ENCODE measurements at places on chromosomes 2 and 18.
A peak's percentile ranks its signal among the peaks of the same experiment; 100 is the strongest.

DNA sequence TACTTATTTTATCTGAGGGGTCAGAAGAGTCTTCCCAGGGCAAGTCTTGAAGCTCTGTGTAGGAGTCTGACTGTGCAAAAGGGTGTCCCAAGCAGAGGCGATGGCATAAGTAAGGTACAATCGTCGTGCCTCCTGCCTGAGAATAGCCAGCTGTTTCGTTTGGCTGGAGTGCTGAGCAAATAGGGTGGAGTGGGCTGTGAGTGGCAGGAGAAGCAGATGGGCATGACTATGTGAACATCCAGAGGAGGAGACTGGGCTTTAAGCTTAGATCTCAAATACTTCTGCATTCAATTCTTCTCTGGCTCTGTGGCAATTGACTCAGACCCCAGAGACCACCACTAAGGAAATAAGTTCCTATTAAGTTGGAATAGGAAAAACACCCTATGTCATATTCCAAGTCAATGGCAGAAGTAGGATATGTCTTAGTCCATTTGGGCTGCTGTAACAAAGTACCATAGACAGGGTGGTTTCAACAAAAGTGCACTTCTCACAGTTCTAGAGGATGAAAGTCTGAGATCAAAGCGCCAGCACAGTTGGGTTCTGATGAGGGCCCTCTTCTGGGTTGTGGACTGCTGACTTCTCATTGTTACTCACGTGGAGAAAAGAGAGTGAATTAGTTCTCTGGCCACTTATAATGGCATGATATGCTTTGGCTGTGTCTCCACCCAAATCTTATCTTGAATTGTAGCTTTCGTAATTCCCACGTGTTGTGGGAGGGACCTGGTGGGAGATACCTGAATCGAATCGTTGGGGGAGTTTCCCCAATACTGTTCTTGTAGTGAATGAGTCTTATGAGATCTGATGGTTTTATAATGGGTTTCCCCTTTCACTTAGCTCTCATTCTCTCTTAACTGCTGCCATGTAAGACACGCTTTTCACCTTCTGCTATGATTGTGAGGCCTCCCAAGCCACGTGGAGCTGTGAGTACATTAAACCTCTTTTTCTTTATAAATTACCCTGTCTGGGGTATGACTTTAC, 120.2 kb downstream of the LPIN1 start:
- no peak overlapping the region for H3K4me3 ChIP-seq
- no peaks in the 10 kb centered on the region for H3K36me3 ChIP-seq
- peaks cover 3% of the 10 kb centered on the region for H3K27me3 ChIP-seq

- no peaks in the 10 kb centered on the region for H3K36me3 ChIP-seq
- peak; percentile 19 for DNase-seq
- no peaks in the 10 kb centered on the region for H3K27me3 ChIP-seq
- H3K4me1 ChIP-seq: no peaks in the 10 kb centered on the region
- no peak overlapping the region for H3K27ac ChIP-seq
Measured at GRCh38 chr18:28158083-28158581, 18.8 kb downstream of the CDH2 start.

GRCh38 chr2:26982102-26982742, 11.8 kb downstream of the MAPRE3 start:
- no peaks in the 10 kb centered on the region for H3K4me1 ChIP-seq
- no peaks in the 10 kb centered on the region for H3K27me3 ChIP-seq
- no peaks in the 10 kb centered on the region for H3K36me3 ChIP-seq
- H3K27ac ChIP-seq: peak overlapping the region; percentile 49
- H3K4me3 ChIP-seq: no peak overlapping the region

DNA sequence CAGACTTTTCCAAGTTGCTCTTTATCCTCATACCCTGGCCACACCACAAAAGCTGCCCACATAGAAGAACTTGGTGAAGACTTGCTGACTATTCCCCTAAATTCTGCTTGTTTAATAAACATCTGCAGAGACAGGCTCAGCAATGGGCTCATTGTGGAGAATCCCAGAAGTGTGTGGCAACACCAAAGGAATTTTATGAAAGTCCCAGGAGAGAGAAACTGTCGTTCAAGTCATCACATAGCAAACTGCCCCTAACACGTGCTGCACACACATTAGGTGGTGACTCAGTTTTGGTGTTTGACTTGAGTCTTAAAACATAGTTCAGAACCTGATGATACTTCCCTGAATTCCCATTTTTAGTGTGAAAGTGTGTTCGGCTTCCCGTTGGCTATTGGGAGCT, 38.6 kb downstream of the CYP1B1 start:
- H3K27me3 ChIP-seq: no peaks in the 10 kb centered on the region
- no peak overlapping the region for H3K4me3 ChIP-seq
- DNase-seq: no peak
- no peak overlapping the region for H3K27ac ChIP-seq
- no peaks in the 10 kb centered on the region for H3K4me1 ChIP-seq

- H3K27me3 ChIP-seq: no peaks in the 10 kb centered on the region
- H3K36me3 ChIP-seq: no peaks in the 10 kb centered on the region
- no peak overlapping the region for H3K4me3 ChIP-seq
- DNase-seq: no peak
- H3K27ac ChIP-seq: no peak overlapping the region
Measured at GRCh38 chr2:44546459-44547127, 184.8 kb downstream of the CAMKMT start.

GRCh38 chr2:72994991-72995380, 76.5 kb downstream of the SFXN5 start:
- H3K27me3 ChIP-seq: no peaks in the 10 kb centered on the region
- H3K4me3 ChIP-seq: no peak overlapping the region
- no peak for DNase-seq

DNA sequence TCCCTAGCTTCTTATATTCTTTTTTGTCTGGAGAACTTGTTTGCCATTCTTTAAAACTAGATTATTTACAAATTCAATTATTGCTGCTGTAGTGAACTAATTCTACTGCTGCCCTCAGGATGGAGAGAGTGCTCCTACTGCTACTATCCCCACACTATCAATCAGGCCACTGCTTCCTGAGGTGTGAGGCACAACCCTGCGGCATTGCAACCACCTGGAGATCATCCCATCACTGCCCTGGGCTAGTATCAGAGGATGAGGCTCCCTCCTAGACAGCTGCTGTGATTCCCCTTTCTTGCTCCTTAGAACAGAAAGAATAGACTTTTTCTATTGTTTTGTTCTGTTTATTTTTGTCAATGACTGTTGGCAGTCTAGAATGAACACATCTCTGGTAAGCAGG, 146.6 kb downstream of the CDH19 start:
- H3K27ac ChIP-seq: no peak overlapping the region
- no peak overlapping the region for H3K4me3 ChIP-seq
- H3K36me3 ChIP-seq: no peaks in the 10 kb centered on the region
- H3K27me3 ChIP-seq: no peaks in the 10 kb centered on the region

DNA sequence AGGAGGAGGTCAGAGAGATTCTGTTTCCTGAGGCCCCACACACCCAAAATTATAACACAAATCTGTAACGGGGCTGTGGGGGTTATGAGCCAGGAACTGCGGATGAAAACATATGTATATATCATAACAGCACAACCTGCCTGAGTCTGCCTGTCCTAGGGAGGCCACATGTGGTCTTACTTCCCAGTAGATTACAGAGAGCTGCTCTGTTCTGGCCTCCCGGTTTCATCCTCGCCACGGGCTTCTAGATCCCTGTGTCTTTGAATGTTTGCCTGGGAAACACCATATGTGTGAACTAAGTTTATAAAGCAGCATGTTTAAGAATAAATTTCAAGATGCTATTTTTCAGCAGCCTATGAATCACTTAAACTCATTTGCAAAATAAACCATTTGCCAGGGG, 124.0 kb downstream of the TMEM200C start:
- H3K4me1 ChIP-seq: no peaks in the 10 kb centered on the region
- no peak overlapping the region for H3K4me3 ChIP-seq
- DNase-seq: no peak
- no peaks in the 10 kb centered on the region for H3K36me3 ChIP-seq

- H3K27me3 ChIP-seq: no peaks in the 10 kb centered on the region
- no peaks in the 10 kb centered on the region for H3K4me1 ChIP-seq
- H3K27ac ChIP-seq: no peak overlapping the region
- H3K4me3 ChIP-seq: no peak overlapping the region
Measured at GRCh38 chr2:136375017-136375901, 257.3 kb upstream of the CXCR4 start.

GRCh38 chr2:32863803-32864202, 83.0 kb upstream of the LTBP1 start:
- no peak overlapping the region for H3K27ac ChIP-seq
- no peak for DNase-seq
- no peak overlapping the region for H3K4me3 ChIP-seq
- no peaks in the 10 kb centered on the region for H3K27me3 ChIP-seq

GRCh38 chr2:230863442-230864121, 1.2 kb upstream of the ITM2C start:
- H3K4me1 ChIP-seq: peaks cover 3% of the 10 kb centered on the region

DNA sequence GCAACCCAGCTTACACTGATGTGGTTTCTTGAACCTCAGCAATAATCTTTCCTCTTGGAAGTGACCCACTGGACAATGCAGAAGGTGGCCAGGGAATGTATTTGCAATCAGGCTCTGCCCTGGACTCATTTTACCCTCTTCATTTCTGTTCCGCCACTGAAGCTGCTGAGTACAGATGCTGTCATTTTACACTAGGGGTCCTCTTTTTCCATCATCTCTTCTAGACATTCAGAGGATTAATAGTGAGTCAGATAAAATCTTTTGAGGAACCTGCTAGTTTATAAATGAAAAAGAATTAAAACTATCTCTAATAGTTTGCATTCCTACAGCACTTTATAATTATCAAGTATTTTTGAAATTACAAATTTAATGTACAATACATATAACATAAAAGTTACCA, 87.9 kb upstream of the PNPT1 start:
- no peaks in the 10 kb centered on the region for H3K36me3 ChIP-seq
- no peak for DNase-seq
- H3K27ac ChIP-seq: no peak overlapping the region
- H3K27me3 ChIP-seq: no peaks in the 10 kb centered on the region

- no peaks in the 10 kb centered on the region for H3K36me3 ChIP-seq
- no peaks in the 10 kb centered on the region for H3K4me1 ChIP-seq
- no peak overlapping the region for H3K4me3 ChIP-seq
- DNase-seq: no peak
- H3K27ac ChIP-seq: no peak overlapping the region
- peaks cover 13% of the 10 kb centered on the region for H3K27me3 ChIP-seq
Measured at GRCh38 chr18:12251311-12251710, 2.9 kb upstream of the CIDEA start.

DNA sequence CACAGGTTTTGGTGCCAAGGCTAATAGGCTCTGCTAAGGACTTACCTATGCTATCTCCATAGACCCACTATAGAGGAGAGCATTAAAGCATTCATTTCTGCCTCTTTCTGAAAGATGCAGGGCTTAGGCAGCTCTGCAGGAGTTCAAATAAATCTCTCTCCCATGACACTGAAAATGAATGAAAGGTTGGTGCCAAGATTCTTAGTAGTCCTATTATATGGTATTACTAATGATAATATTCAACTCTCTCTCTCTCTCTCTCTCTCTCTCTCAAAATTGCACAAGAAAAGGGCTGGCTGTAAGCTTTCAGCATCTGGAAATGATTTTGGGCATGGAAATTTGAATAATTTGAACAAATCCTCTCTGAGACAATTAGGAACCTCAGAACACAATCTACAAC, 433.7 kb downstream of the MBD2 start:
- H3K4me1 ChIP-seq: peaks cover 8% of the 10 kb centered on the region
- no peak overlapping the region for H3K4me3 ChIP-seq
- no peak overlapping the region for H3K27ac ChIP-seq
- no peaks in the 10 kb centered on the region for H3K27me3 ChIP-seq

- no peaks in the 10 kb centered on the region for H3K36me3 ChIP-seq
- no peaks in the 10 kb centered on the region for H3K27me3 ChIP-seq
- H3K4me3 ChIP-seq: no peak overlapping the region
Measured at GRCh38 chr2:50649626-50650402, 382.1 kb downstream of the NRXN1 start.

GRCh38 chr2:37665604-37666362, 5.7 kb downstream of the CDC42EP3 start:
- no peaks in the 10 kb centered on the region for H3K27me3 ChIP-seq
- H3K27ac ChIP-seq: no peak overlapping the region
- no peak for DNase-seq
- no peaks in the 10 kb centered on the region for H3K4me1 ChIP-seq
- no peak overlapping the region for H3K4me3 ChIP-seq

GRCh38 chr2:199581935-199582360, 124.2 kb upstream of the SATB2 start:
- no peaks in the 10 kb centered on the region for H3K27me3 ChIP-seq
- H3K4me1 ChIP-seq: no peaks in the 10 kb centered on the region
- peak; percentile 3 for DNase-seq
- no peaks in the 10 kb centered on the region for H3K36me3 ChIP-seq

GRCh38 chr2:105794926-105795574, 50.3 kb downstream of the NCK2 start:
- no peak for DNase-seq
- H3K27ac ChIP-seq: no peak overlapping the region
- peaks cover 22% of the 10 kb centered on the region for H3K36me3 ChIP-seq
- H3K27me3 ChIP-seq: no peaks in the 10 kb centered on the region
- no peak overlapping the region for H3K4me3 ChIP-seq
- peaks cover 32% of the 10 kb centered on the region for H3K4me1 ChIP-seq

DNA sequence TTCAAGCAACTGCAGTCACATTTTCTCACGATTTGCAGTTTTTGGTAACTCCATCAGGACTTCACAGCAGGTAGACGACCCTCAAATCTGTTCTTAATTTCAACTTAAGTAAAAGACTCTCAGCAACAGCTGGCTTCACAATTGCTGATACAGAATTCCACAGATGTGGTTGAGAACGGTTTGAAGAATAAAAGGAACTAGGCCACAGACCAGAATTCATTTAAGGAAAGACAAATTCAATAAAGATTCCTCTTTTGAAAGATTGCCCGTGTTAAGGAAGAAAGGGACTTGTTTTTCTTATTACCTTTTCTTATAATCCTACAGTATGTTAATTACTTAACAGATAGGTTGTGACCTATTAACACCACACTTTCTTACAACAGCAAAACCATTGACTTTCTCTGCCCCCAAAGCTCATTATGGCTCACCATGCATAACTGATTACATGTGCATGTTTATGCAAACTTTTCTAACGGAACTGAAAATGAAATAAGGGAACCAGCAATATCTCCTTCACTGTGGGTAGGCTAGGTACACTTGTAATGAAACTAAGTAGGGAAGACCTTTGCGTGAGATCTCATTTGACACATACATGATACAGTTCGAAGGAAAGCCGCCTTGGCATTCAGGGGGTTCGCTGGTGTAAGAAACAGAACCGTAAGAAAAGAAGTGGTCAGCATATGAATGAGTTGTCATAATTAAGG, 4.7 kb upstream of the ZNF516 start:
- H3K27ac ChIP-seq: no peak overlapping the region
- no peak for DNase-seq
- H3K4me3 ChIP-seq: no peak overlapping the region

DNA sequence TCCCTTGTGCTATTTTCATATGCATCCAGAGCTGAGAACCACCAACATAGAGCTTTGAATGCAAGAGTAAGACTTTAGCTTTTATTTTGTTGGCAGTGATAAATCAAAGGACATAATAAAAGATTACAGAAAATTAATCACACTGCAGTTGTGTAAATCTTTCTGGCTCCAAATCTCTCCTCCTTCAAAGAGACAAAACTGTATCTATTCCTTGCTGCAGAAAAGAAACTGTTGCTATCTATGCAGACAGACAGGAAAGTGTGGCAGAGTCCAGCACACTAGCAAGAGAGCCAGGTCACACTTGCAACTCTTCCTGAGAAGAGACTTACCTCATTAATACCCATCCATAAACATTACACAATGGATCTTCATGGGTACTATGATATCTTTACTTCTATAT, 57.5 kb downstream of the DTNB start:
- peak; percentile 9 for DNase-seq
- H3K27ac ChIP-seq: no peak overlapping the region
- H3K27me3 ChIP-seq: no peaks in the 10 kb centered on the region
- no peaks in the 10 kb centered on the region for H3K4me1 ChIP-seq
- no peak overlapping the region for H3K4me3 ChIP-seq
